ENCODE measurements at places on chromosomes 2 and 18.

DNA sequence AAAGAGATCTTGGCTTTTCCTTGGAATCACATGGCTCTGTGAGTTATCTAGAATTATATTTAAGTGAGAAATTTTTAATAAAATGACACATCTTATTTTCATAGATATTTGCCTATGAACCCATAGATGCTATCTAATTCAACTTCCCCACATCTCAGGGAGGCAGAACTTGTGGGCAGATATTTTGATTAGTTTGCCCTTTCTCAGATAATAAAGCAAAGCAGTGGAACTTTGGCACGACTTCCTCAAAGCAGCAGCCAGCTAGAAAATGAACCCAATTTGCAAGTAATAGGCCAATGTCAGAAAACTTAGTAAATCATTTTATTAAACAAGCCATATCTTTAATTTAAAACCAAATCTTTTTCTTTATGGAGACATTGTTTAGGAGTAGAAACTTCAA lies 32.7 kb downstream of the RAB27B start:
- no peak for DNase-seq

DNA sequence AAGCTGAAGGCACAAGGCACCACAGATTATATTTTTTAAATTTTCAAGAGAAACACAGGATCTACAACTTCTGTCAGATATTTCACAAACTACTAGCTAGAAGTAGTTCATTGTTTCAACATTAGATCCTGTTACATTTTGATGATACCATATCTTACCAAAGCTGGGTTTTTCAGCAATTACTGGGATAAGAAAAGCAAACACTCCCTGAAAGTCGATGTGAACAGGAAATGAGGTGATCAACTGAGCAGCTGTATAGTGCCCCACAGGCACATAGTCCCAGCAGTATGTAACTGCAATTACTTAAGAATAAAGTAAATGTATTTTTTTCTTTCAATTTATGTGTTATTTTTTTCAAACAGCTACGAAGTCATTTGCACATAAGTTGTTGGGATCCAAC lies 103.5 kb downstream of the DNER start:
- DNase-seq: no peak

DNA sequence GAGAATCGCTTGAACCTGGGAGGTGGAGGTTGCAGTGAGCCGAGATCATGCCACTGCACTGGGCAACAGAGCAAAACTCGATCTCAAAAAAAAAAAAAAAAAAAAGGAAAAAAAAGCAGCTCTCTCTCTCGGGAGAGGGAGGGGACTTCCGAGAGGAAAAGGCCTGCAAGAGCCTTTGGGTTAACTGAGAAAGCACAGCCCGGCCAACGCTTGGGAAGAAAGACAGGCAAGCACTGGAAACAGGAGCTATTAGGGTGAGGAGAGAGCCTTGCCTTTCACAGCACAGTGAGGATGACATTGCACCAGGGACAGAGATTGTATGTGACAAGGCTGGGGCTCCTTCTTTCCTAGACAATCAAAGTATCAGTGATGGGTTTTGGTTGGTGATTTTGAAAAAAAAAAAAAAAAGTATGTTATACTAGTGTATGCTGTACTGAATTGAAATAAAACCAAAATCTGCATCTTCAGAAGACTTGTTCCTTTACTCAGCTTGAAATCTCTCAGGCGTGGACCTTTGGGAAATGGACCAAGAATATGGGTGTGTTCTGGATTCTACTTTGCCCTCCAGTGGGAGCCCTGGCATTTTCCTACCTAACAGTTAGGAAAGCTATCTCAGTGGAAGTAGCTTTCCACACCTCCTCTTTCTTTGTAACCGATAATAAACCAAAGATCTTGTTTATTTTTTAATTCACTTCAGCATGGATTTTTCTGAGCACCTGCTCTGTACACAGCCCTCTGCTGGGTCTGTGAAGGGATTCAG lies 16.7 kb downstream of the SRSF7 start:
- no peak for DNase-seq

DNA sequence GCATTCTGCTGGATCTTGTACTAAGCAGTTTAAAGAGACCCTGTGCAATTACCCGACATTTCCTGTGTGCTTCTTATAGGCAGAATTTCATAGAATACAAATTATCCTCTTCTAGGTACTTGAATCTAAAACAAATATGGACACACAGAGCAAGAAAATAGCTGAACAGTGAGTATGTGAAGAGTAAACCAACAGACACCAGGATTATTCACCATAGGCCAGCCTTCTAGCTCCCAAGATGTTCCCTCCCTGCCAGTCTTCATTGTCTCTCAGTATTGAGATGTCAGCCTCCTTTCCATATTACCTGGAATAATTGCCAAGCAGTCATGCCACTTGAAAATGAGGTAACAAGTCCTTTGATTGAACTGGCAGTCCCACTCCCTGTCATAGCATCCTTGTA lies 187.1 kb downstream of the PTPRM start:
- peak; percentile 23 for DNase-seq

DNA sequence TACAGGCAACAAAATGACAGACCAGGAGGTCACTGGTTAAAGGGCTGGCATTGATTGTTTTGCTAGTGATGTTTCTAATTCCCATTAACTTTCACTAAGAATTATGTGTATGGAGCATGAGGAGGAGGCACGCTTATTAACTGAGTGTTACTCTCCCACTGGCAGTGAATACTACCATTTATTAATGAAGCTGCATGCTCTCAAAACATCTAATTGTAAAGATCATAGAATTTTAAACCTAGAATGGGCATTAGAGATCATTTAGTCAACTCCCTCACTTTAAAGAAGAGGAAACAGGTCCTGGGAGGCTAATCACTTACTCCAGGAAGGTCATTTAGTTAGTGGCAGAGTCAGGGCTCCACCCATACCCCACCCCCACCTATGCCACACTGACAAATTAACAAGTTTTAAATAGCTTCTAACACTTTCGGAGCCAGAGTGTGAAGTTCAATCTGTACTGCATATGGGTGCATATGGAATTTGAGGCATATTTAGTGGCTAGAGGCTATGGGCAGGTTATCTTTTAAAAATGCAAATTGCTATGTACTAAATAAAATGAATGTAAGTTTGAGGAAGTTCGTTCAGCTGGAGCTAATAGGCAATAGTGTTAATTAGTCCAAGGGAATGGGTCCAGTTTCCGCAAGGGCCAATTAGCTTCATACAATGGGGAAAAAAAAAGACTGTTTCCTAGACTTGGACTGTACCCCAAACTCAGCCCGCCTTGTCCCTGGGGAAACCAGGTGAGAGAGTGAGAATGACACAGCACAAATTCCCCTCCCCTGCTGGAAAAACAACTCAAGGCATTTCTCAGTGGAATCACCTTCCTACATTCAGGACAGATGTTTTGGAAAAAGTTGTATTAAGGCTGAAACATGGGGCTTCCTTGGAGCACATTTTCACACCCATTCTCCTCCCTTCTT lies 178.8 kb downstream of the ICOS start:
- DNase-seq: no peak

- DNase-seq: no peak
These were observed 488.9 kb downstream of the RNF144A start for GRCh38 chr2:7405861-7406715.

- DNase-seq: no peak
These were observed 198.0 kb upstream of the SALL3 start for GRCh38 chr18:78781601-78781960.

GRCh38 chr2:118903029-118903351 lies 39.0 kb upstream of the MARCO start:
- no peak for DNase-seq

DNA sequence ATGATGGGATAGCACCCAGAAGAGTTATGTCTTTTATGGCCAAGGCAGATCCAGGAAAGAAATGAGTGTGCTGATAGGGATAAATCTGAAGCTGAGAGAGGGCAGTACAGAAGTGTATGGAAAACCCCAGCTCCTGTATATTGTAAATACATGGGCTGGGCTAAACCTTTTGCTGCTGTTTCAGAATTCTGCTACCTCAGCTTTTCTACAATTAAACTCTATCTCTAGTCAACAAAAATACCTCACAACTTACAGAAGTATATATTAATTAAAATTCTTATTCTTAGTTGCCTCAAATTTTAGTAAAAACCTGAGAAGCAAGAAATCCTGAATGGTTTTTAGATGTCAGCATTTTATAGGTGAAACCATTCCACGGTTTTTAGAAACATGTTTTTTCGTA lies 889.5 kb upstream of the NXPH2 start:
- DNase-seq: no peak

- DNase-seq: no peak
These were observed 971.8 kb upstream of the ACVR2A start for GRCh38 chr2:146873056-146873455.

GRCh38 chr18:68735483-68736343 lies 20.8 kb upstream of the TMX3 start:
- DNase-seq: peak; percentile 28

DNA sequence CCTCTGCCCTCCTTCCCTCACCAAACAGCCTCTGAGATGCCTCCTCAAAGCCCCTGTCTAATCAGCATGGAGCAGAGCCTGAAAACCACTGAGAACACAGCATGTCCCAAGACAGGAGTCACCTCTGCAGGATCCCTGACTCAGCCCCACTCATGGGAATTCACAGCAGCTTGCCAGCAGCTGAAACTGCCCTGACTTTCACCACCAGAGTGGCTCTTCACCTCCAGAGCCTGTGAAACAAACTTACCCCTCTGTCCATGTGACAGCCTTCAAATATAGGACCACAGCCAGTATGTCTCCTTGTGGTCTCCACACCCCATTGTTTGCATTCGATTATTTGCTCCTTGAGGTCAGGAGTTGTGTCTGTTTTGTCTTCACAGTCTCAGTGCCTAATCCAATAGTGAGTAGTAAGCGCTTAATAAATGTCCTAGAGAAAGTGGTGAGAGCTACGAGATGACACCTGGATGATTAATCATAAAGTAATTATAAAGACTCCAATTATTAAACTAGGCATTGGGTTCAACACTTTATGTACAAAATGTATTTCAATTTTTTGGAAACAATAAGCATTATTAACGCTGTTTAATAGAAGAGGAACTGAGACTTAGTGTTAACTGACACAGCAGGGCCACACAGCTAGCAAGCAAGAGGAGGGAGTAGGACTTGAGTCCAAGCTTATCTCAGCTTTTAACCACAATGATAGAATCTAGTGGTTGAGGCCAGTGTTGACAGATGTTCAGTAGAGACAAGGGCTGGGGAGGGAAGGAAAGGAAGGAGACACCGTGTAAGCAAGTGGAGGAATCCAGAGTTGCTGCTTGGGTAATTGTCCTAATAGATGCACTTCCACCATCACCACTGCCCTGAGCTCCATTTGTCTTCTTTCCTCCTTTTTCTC lies 358.7 kb upstream of the TNP1 start:
- no peak for DNase-seq

GRCh38 chr2:204389856-204390255 lies 155.4 kb upstream of the PARD3B start:
- no peak for DNase-seq

- peak; percentile 88 for DNase-seq
These were observed 114.0 kb upstream of the STON1 start for GRCh38 chr2:48415836-48416515.

GRCh38 chr2:224722770-224723169 lies 6.6 kb upstream of the CCDC195 start:
- DNase-seq: no peak

GRCh38 chr2:159292157-159292556 lies 5.7 kb upstream of the WDSUB1 start:
- no peak for DNase-seq

DNA sequence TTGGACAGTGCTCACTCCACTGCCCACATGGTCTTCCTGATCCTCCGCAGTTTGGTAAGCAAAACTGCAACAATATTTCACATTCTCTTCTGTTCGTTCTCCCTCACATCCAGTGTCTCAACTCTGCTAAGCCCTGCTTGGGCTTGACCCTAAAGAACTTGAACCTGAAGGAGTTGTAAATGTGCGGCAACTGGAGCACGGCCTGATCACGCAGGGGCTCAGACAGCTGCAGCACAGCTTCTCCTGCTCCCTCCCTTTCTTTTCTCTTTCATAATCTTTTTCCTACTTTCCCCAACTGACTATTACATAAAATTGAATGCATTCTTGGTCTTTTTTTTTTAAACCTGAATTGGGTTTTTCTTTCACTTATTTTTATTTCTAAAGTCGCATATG lies 10.2 kb downstream of the CYRIA start:
- DNase-seq: no peak

All from HepG2 (cell line).